ENCODE measurements at places on chromosomes 2 and 18. TPM values are rescaled to one million over a fixed set of nuclear protein-coding genes. Genes with fewer than 3 reads are reported as not detected.

GRCh38 chr18:79923896-79924585, 27.4 kb downstream of the SLC66A2 start:
- no peak for DNase-seq

DNA sequence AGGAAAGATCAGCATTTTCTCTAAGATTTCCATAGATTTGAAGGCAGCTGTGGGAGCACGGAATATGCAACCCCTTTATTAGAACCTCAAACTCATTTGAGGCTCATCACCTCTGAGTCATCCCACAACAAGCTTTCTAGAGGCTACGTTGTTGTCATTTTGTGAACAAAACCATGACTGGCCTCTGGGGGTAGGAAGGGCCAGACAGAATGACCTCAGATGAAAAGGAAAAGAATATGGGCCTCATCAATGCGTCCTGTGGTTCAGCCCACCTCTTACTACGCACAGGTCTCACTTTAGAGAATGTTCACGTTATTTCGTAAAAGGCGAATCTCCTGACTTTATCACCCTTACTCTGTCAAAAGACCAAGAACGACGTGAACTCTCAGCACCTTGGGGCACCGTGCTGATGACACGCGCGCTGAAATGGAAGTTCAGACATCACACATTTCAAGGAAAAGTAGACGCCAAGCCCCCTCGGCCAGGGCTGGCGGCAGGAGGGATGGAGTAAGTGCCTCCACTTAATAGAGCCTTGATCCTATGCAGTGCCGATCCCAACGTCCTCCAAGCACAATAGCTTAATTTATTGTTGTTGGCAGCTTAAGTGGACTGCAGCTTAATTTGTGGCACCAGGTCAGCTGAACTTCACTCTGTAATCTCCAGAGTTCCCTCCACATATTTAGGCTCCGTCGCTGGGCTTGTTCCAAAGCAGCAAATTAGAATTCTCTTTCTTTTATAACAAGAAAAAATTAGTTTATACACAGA, 208.3 kb downstream of the EIPR1 start:
- DNase-seq = no peak

The SF3B1 gene
- total RNA-seq = 497 TPM

The LCT gene
- 0.10 TPM for total RNA-seq

The GLI2 gene
- total RNA-seq = 0.25 TPM

The TBR1 gene
- total RNA-seq = not detected

Data from T-cell (primary cell).